NCI-H2081 treated with DMSO at 0.1 percent for 48 hours (cell line): ENCODE measurements at places on chromosomes 2 and 18.

DNA sequence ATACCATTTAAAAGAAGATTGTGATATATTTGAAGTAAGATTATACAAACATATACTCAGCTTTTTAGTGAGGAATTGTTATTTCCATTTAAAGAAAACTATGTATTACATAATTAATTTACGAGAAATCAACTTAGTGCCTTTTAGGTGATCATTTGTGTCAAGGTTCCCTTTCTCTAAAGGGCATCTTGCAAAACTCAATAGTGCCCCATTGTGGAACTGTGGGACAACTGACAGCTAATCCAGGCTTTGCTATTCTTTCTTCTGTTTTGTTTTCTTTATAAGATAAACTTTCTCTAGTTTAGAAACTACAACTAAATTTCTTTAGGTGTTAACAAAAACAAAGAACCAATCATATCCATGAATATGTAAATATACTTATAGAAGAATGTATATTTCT lies 24.3 kb upstream of the VIT start:
- no peak for DNase-seq

DNA sequence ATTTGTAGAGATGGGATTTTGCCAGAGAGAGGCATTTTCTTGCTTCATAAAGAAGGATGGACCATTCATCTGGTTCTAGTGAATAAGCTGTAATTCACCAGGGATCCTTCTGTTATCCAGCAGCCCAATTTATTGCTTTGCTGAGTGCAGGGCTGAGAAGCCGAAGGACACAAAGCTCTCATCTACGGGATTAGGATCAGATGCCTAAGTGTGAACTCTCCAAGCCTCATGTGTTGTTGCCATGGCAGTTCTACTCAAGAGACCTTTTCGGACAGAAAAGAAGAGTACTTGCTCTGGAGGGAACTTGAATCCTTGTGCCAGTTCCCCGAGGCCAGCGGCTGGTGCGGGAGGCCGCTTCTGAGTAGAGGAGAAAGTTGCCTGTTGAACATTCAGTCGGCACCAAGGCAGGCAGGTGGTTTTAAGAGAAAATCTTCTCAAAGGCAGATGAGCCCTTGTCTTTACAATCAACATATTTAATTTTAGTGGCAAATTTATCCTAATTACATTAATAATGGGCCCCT lies 38.4 kb upstream of the MBP start:
- no peak for DNase-seq

GRCh38 chr2:118990757-118991545 lies 49.0 kb downstream of the MARCO start:
- DNase-seq: no peak

DNA sequence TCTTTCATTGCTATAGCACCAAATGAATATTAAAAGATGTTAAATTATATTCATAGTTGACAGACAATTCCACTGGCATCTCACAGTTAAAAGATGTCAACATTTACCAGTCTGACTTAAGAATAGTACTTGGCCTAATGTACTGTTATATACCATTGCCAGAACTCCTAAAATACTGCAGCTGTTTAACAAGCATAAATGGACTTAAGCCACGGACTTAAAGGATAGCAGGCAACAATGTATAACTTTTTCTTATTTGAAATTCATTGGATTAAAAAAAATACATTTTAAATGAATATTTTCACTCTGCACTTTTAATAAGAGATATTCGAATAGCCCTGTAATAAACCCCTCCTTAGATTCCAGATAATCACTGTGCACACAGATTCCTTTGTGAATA lies 3.8 kb downstream of the TCF4 start:
- no peak for DNase-seq

GRCh38 chr18:44556296-44556695 lies 124.4 kb upstream of the SETBP1 start:
- no peak for DNase-seq

DNA sequence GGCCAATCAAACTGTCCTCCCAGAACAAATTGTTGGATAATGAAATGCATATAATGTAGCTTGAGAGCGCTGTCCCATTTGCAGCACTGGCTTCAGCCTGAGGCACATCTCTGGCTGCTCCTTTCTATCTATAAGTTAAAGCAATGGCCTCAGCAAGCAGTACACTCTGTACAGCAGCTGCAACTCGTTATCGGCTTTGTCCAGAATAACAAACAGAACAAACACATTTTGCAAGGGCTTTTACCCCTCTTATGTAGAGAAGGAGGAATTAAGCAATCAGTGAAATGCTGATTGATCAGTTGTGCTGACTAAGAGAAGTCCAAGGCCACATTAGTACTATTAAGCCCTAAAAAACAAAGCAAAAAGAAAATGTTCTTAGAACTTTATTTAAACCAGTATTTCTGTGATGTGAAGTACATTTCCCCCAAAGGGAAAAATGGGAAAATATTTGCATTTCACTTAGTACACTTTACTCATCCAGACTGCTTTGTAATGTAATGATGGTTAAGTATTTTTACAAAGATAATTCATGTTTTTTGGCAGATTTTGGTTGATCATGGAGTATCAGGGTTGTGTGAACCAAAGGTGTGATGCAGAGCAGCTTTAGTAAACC lies 15.0 kb upstream of the CPS1 start:
- DNase-seq: no peak

DNA sequence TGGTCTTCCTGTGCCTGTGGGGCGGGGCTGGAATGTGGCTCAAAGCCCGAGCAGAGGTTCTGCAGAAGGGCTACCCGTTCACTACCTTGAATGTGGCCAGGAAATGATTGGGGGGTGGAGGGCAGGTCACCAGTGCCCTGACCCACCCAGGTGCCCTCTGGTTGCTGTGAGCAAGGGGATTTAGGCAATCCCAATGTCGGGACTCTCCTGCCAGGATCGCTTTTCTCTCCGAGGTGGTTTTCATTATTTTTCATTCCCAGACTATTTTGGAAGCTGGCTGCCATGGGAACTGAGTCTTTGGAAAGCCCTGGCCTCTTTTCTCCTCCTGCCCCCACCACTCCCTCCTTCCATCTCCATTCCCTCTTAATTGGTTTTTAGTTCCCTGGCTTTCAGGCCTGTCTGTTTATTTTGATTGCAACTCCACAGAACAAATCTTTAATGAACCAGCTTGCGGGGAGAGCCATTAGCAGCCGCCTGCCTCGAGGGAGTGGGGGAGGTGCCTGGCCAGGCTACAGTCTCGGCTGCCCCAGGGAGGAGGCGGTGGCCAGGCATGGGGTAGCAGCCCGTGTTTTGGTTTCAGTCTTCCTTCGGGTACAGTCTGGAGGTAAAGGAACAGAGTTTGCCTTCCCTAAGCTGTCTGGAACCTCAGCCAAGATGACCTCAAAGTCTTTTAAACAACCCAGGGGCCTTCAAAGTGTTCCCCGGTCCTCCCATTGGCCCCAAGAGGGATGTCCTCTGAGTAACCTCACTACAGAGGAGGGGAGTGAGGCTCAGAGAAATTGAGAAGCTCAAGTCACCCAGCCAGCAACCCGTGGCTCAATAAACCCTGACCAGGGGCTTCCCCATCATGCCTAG lies 114.4 kb upstream of the HAAO start:
- no peak for DNase-seq

- DNase-seq: no peak
Observed at GRCh38 chr2:98726205-98726604, 4.7 kb downstream of the MGAT4A start.
